ENCODE measurements at places on chromosomes 5 and 9.

DNA sequence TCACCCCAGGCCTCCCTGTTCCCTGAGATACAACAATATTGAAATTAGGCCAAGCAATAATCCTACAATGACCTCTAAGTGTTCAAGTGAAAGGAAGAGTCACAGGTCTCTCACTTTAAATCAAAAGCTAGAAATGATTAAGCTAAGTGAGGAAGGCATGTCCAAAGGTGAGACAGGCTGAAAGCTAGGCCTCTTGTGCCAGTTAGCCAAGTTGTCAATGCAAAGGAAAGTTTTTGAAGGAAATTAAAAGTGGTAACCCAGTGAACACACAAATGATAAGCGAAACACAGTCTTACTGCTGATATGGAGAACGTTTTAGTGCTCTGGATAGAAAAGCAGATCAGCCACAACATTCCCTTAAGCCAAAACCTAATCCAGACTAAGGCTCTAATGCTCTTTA lies 39.8 kb downstream of the PTAR1 start:
- no peak for DNase-seq

GRCh38 chr9:35274993-35275392 lies 113.2 kb downstream of the UNC13B start:
- no peak for DNase-seq

DNA sequence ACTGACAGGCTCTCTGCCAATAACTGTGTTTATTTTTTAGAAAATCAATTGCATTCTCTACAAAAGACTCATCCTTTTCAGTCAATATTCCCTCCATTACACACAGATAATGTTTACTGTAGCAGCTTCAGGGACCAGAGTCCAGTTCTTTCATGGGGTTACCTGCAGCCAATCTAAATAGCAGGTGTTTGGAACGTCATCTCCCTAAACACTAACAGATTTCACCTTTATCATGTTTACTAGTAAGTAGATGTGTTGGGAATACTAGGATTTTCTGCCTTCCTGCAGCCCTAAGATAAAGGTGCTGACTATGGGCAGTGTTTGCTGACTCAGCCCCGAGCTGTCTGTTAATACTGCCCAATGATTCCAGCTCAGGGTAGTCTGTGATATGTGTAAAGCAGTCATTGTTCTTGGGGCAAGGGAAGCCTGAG lies 447.0 kb downstream of the KIF4B start:
- DNase-seq, result no peak

DNA sequence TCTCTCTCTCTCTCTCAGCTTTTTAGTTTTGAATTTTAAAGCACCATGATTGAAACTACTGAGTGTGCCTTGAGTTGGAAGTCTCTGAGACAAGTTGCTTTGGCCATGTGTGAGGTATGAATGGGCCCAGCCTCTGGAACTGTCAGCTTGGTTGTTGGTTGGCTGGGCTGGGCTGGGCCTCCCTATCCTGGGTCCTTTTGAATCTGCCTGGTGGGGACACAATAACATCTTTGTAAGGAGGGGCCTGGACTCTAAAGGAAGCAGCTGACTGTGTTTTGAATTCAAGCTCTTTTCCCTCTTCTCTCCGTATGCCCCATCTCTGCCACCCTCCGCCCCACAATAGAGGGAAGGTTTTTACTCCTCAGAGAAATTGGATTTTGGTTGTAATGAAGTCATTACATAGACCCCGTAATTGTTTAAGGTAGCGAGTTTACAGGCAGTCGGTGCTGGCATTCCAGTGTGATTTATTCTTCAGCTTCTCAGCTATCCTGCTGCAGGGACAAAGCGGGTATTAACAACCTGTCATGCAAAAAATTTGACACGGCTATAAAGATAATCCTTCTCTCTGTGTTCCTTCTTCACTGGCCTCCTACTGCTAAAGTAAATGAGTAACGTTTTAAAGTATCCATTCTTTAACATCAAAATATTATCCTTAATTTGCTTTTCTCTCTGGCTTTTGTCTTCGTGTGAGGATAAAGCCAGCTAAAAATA lies 105.4 kb downstream of the DAPK1 start:
- no peak for DNase-seq

- no peak for DNase-seq
Measured at GRCh38 chr9:136081826-136082495, 13.1 kb downstream of the NACC2 start.

GRCh38 chr5:58357799-58358500 lies 101.9 kb downstream of the PLK2 start:
- no peak for DNase-seq

- DNase-seq, result no peak
Measured at GRCh38 chr9:127927201-127927987, 3.2 kb downstream of the PIP5KL1 start.

- DNase-seq, result peak; percentile 8
Measured at GRCh38 chr5:68126886-68127285, 88.7 kb upstream of the PIK3R1 start.

DNA sequence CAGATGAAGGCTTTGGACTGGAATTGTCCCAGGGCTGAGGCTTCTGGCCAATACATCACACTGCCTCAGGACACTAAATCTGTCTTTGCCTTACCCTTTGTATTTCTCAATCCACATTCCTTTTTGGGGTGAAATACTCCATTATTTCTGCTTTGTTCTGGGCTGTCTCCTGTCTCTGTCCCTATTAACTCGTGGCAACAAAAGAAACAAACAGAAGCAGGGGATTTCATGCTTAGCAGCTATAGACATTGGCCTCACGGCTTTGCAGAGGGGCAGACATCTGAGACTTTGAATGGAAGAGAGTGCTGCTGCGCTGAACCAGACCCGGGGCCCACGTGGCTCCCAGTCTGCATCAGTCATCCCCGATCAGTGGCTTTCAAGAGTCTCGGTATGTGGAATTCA lies 129.7 kb downstream of the ARL15 start:
- peak; percentile 40 for DNase-seq

GRCh38 chr9:3656224-3656623 lies 130.4 kb upstream of the RFX3 start:
- no peak for DNase-seq

DNA sequence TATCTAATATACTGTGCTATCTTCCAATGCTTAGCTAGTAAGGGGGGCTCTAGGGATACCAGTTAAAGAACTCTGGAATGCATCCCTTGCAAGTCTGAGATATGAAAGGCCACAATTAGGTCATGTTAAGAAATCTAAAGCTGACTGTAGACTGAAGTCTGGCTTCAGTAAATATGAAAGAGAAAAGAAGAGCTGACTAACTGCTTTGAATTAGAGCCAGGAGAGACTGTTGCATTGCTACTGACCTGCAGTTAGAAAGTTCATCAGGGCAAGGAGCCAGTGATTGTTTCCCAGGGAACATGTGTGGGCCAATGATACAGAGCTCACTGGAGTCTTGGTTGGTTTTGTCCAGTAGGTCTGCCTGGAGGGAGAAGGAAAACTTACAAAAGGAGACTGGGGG lies 472.1 kb upstream of the TNC start:
- peak; percentile 68 for DNase-seq

GRCh38 chr5:142325725-142326479 lies 1.1 kb upstream of the SPRY4 start:
- no peak for DNase-seq

DNA sequence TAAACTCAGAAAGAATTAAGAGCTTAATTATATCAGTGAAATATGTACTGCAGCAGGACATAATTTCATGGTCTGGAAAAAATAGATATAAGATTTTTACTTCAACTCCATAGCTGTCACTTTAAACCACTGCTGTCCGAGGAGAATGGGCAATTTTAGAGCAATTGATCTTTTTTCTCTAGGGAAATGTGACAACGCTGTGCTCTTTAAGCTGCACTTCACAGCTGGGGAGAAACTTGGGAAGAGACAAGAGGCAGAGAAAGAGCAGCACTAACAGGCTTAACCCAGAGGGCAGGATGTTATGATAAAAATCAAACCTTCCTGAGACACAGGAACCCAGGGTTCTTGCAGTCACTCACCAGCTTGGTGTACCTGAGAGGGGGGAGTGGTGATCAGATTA lies 92.0 kb downstream of the SPOCK1 start:
- DNase-seq, result no peak

GRCh38 chr5:164289526-164289925 lies 784.1 kb downstream of the MAT2B start:
- DNase-seq, result no peak

- DNase-seq, result no peak
Measured at GRCh38 chr5:124718380-124718789, 28.1 kb downstream of the ZNF608 start.

All from BJ (cell line).